ENCODE measurements at places on chromosomes 6 and 20.

GRCh38 chr20:60955706-60956105 is 296.4 kb upstream of the CDH4 start:
- no peak for DNase-seq

- DNase-seq = no peak
Observed at GRCh38 chr6:37845026-37845911, 25.7 kb downstream of the ZFAND3 start.

DNA sequence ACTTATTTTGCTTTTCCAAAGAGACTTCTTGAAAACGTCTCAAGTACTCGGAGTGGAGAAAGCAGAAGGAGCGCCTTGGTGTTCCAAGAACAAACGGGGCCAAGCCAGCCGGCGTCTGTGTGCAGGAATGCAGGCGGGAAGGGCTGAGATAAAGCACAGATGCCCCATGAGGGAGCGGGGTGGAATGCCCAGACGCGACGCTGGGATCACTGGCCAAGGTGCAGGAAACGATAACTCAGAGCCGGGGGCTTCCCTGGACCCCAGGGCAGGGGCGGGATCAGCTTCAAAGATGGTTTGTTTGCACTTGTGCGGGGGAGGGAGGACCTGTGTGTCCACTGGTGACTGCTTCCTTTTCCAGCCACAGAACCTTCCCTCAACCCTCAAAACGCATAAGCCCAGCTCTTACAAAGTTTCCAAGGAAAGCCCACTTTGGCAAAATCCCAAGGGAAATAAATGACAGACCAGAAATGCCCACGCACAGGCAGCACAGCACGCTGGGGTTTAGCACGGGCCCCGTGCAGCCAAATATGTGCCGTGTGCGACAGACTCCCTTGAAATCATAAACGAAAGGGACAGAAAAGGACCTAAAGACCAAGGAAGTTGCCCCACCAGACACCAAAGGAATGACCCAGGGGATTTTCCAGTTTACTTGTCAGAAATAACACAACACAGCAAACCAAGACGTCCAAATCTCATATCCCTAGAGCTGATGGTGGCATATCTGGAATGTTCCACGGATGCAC is 113.9 kb downstream of the NFATC2 start:
- DNase-seq = no peak

DNA sequence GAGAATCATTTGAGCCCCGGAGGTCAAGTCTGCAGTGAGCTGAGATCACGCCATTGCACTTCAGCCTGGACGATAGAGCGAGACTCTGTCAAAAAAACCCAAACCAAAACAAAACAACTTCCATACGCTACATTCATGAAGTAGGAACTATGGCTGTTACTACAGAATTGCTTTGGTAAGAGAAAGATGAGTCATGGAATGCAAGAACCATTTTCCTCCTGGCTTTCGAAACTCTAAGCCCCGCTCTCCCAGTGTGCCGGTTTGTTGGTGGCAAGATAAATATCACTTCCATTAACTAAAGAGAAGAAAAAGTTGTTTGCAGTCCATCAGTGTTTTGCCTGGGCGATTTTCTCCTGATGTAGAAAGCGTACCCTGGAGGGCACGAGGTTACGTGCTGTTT is 61.3 kb downstream of the ZDHHC14 start:
- DNase-seq = peak; percentile 47

DNA sequence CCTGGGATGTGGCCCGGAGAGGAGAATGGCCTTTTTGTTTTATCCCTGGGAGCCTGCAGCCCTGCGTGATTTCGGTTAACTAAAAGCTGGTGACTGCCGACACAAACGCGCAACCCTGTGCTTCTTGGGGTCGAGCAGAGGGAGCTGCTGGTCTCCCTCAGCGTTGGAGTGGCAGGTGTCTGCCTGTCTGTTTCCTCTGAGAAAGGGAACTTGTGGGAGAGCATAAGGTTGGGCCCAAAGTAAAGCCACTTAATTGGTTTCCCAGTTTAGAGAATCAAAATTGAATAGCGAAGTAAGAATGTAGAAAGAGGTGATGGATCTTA is 500 bp downstream of the LTV1 start:
- no peak for DNase-seq

GRCh38 chr6:34301408-34301807 is 52.6 kb upstream of the SMIM29 start:
- DNase-seq = no peak

DNA sequence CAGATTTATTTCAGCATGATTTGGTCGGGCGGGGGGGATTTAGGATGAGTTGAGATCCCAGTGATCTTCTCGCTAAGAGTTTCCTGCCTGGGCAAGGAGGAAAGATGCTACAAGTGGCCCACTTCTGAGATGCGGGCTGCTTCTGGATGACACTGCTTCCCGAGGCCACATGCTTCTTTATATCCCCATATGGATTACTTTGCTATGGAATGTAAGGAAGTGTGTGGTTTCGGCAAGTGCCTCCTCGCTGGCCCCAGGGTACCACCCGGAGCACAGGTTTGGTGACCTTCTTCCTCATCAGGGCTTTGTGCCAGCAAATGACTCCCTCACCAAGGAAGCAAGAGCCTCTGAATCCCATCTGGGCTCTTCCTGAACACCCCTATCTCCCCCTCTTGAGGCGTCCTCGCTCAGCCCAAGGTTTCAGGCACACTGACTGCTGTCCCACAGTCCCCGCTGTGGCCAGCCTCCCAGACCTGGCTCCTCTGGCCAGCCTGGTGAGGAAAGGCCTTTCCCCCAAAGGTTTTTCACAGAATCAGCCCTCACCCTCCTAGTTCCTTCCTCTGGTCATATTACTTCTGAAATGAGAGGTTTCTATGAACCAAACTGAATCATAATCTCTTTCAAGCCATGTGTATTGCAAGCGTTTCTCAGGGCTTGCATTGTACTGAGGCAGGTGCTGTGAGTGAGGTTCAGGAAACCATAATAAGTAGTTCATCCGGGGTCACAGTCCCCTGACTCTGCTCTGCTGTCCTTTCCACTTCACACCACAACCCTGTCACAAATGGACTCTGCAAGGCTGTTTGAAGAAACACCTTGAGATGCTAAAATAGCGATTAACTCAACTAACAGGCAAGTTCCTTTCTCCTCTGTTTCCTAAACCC is 41.7 kb upstream of the IL17A start:
- no peak for DNase-seq

- no peak for DNase-seq
Observed at GRCh38 chr6:156410649-156411048, 366.5 kb upstream of the ARID1B start.

DNA sequence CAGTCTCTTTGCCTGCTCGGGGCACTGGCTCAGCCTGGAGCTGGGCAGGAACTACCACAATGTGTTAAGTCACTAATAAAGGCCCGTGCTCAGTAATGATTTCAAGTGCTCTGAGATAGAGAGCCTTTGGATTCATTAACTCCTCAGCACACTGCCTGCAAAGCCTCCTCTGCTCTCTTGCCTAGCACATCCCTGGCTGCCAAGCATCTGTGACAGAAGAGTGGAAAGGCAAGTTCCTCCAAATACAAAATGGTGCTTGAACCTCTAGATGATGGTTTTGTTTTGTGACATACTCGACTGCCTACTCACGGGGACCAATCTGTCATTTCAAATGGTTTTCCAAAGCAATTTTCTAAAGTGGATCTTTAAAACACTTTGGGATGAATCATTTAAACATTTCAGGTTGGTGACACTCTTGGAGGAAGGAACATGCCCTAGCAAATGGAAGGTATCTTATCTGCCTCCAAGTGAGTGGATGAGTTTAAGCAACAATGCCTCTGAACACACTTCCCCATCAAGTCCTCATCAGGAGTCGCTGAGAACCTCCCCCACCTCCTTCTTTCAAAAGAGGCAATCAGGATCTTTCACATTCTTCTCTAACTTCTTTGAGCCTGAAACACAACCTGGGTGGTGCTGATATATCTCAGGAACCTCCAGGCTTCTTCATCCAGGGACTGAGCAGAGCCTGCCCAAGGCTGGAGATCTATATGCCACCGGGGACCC is 35.8 kb downstream of the METTL24 start:
- DNase-seq = no peak

GRCh38 chr20:9460518-9460917 is 53.9 kb upstream of the LAMP5 start:
- peak; percentile 7 for DNase-seq

GRCh38 chr20:51312480-51312783 is 230.1 kb downstream of the NFATC2 start:
- DNase-seq = no peak

GRCh38 chr6:106014955-106015354 is 71.2 kb upstream of the PRDM1 start:
- DNase-seq = no peak

- DNase-seq = no peak
Observed at GRCh38 chr20:7935027-7935551, 5.2 kb downstream of the HAO1 start.

DNA sequence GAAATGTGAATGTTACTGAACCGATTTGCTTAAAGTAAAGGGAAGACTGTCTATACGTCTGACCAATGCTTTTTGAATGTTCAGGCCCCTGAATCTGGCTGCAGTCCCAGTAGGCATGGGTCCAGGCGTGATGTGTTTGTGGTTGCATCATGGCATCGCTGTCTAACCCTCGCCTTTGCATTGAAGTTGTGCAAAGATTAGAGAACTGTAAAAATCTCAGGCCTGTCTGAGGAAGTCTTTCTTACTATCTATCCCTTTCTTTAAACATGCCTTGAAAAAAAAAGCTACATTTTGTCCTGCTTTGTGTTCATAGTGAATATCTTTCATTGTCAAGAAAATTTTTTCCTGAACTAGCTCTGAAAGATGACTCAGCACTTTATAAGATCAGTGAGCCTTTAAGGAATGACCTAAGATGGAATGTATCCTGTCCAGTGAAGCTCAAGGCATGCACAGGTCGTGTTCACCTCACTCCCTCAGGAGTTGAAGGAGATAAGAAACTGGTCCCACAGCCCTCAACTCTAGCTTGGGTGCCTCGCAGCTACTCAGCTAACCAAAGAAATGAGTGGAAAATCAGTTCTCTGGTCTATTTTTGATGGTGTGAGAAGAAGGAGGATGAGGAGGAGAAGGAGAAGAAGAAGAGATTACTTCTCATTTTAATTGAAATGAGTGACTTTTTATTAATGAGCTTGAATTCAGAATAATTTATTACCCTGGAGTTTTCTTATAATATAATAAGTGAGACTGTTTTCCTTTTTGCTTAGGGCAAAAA is 48.6 kb downstream of the TPD52L1 start:
- DNase-seq = peak; percentile 63

- DNase-seq = no peak
Observed at GRCh38 chr6:118401325-118401975, 146.6 kb upstream of the PLN start.

GRCh38 chr6:81120280-81120679 is 632.2 kb downstream of the TENT5A start:
- DNase-seq = no peak

DNA sequence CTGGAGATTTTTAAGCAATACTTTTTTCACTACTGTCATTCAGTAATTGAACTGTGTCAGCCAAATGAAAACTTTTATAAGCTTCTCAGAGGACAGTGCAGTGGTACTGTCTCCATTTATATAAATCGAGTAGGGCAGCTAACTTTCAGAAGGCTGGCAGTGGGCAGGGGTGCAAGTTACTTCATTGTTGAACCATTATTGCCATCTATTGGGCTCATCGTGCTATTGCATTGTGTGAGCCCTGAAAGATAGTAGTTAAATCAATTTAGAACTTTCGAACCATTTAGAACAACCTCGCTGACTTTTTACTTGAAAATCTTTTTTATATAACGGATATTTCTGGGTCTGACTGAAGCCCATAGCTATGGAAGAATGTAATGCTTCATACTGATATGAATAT is 347.8 kb upstream of the PLCB4 start:
- DNase-seq = peak; percentile 59

Data from H4 (cell line).